NCI-H1417 treated with DMSO at 0.1 percent for 48 hours (cell line): ENCODE measurements at places on chromosomes 16 and 17.

DNA sequence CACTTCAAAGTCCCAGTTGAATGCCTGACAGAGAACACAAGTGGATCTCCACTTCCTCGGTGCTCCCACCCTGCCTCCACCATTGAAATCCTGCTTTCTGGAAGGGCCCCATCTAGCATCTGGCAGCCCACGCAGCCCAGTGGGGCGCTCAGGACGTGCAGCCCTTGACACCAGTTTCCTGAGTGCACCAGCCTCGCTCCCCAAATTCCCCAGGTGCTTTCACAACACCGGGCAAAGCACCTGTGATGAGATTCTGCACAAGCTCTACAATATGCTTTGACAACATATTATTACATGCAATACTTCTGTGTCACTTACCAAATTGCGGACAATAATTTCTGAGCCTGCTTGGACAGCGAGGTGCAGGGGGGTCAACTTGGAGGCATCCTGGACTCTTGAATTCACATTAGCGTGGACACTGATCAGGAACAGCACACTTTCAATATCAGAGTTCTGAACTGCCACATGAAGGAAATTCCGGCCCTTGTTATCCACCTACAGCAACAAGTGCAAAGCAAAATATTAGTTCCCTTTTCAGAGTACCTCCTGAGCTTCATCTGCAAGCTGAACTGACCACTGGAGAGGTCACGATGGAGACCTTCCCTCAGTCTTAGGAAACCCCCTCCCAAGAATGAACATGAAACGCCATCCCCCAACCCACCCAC is 33.9 kb downstream of the CYB5D2 start:
- no peak for DNase-seq

DNA sequence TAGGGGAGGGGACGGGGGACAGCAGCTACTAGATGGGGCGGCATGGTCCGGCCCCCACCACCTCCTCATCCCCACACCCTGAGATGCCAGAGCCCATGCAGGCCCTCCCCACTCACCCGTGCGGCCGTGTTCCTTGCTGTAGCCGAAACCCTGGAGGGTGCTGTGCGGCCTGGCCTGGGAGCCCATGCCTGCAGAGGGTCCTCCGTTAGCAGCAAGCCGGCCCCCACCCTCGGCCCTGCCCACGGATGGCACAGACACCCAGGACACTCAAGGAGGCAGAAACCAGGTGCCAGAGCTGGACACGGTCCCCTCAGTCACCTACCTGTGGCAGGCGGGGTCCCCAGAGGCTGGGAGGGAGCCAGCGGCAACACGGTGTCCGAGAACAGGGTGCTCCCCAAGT is 5.5 kb downstream of the TEPSIN start:
- no peak for DNase-seq

- DNase-seq, result no peak
These were observed 1.2 kb upstream of the METTL26 start for GRCh38 chr16:637081-638018.

DNA sequence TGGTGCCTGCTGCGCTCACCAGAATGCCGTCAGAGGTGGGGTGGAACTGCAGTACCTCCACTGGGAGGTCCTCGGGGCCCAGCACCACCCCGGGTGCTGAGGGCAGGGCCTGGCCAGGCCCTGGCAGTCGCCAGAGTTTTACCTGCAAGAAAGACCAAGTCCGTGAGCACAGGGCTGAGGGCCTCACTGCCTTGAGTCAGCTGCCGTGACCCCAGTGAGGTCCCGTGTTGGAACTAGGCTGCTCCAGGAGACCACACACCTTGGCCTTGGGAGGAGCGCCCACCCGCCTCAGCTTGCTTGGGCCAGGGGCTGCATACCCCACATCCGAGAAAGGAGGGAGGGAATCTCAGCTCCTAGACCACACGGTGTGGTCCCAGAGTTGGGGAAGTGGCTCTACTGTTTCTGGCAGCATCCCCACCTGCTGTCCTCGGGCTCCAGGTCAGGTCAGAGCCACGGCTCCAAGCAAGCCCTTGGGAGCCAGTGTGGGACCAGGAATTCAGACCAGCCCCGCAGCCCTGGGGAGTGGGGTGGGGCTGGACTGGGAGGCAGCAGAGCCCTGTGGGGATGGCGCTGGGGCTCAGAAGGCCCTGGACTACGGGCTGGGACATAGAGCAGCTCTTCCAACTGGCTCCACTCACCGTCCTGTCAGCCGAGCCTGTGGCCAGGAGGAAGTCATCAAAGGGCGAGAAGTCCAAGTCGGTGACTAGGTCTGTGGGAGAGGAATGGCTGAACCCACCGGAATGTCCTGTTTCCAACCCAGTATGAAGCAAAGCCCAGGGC is 8.7 kb downstream of the CORO7 start:
- no peak for DNase-seq

DNA sequence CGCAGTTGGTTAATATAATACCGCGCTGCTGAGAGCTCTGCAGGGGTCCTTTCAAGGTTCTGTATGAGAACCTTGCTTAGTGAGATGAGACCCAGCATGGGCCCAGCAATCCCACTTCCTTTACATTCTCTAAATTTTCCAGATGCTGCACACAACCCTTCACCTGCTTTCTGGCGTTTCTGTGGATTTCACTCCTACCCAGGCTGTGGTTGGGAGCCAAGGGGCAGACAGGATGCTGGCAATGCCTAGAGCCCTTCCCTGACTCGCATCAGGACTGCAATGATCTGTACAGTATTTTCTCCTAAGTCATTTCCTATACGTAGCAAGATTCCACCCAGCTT is 10.1 kb upstream of the PIPOX start:
- DNase-seq, result no peak

DNA sequence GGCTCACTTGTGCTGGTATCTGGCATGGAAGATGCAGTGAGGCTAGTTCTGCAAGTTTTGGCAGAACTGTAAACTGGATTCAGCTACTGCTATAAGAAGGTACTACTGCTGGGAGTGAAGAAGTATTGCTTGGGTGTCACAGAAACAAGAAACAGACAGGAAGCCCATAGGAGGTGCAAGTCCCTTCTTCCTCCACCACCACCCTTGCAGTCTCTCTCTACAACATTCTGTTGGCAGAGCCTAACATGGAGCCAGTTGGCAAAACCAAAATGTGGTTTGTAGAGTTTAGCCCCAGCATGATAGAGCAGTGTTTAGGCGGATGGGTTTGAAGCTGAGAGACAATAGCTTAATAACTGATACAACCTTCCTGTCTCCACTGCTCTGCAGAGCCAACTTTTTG is 72.6 kb downstream of the NLK start:
- no peak for DNase-seq

- DNase-seq, result no peak
These were observed 20.4 kb upstream of the WDR45B start for GRCh38 chr17:82668631-82669099.

GRCh38 chr17:43803758-43804157 is 23.5 kb downstream of the CFAP97D1 start:
- DNase-seq, result no peak

DNA sequence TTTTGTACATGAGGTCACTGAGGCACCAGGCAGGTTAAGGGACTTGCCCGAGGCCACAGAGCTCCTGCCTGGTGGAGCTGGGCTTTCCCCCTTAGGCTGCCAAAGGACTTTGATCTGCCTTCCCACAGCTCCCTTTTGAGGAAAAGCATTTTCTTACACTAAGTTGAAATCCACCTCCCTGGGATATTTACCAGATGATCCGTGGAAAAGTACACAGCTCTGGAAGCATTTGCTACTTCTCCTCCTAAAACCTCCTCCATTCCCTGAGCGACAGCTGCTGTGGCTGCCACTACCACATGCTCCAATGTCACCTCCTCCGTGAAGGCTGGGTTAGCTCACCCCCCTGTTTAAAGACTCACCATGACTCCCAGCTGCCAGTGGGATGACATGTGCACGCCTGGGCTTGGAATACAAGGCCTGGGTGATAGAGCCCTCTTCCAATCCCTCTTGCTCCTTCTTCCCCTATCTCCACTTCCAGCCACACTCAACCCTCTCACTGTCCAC is 1.2 kb upstream of the MPRIP start:
- DNase-seq, result no peak

GRCh38 chr16:86988920-86989696 is 328.1 kb downstream of the C16orf95 start:
- DNase-seq, result no peak

DNA sequence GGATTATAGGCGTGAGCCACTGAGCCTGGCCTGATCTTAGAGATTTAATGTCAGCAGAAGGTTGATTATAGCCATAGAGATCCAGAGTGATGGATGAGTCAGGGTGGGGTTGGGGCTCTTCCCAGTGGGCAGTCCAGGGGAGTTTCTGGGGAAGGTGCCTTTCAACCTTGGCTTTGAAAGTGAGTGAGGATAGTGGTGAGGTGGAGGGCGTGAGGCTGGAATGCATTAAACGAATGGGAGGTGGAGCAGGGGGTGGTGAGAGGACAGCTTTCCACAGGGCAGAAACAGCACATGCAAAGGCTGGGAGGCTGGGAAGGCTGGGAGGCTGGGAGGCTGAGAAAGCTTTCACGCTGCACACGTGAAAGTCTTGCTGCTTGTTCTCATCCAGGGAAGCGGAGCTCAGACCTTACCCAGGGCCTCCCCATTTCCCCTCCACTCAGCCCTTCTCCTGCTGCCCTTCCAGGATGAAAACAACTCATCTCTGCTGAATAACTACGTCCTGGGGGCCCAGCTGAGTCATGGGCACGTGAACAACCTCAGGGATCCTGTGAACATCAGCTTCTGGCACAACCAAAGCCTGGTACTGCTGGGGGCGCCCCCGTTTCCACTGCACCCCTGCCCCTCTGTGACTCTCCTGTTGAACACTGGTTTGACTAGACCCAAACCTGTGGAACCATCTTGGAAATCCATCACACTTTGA is 22.3 kb downstream of the ADGRG5 start:
- DNase-seq, result no peak

GRCh38 chr16:89764711-89765201 is 43.4 kb downstream of the ZNF276 start:
- DNase-seq, result no peak

GRCh38 chr16:84323606-84324005 is 28.9 kb downstream of the WFDC1 start:
- no peak for DNase-seq

DNA sequence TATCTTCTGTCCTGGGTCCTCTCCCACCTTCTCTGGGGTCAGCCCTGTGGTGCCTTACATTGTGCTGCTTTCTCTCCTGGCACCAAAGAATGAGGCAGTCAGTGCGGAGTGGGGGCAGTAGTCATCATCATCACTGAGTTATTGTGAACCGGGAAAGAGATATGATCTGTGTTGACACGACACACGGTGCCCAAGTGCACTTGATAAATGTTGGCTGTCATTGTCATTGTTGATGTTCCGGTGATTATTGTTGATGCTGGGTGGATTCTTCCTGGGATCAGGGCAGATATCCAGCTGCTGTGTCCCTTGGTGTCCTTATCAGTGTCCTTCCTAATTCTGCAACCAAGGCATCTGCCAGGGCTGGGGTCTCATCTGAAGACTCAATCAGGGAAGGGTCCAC is 121.7 kb downstream of the ABCC6 start:
- no peak for DNase-seq

GRCh38 chr16:4869147-4869805 is 22.0 kb downstream of the UBN1 start:
- DNase-seq, result no peak

DNA sequence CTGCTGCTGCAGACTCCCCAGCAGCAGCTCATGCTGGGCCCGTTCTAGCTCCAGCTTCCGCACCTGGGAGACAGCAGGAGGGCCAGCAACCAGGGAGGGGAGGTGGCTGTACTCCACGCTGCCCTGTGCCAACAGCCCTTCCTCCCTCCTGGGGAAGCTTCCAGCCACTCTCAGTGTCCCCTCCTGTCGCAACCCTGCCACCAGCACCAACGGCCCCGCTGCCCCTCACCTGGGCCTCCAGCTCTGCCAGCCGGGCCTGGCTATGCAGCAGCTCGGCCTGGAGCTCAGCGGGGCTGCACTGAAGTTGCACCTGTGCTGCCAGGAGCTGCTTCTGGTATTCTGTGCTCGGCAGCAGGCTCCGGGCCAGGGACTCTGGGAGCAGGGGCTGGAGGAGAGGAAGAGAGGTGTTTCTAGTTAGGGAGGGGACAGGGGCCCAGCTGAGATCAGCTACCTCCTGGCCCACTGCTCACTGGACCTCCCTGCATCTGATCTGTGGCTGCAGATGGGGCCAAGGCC is 15.4 kb upstream of the MRPL38 start:
- no peak for DNase-seq

DNA sequence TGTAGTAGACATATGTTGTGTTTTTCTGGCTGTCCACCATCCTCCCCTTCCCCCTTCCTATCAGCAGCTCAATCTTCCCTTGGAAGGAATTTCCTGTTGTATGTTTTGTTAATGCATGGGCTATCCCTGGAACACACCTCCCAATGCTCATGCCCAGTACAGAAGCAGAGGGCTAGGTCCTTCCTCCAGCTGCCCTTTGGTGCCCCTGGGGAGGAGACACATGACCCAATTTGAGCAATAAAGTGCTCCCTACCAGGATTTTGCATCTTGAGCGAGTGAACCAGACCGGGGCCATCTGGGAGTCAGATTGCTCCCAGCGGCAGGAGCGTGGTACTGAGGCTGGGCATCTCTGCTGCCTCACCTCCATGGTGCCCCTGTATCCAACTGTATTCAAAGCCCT is 141.5 kb upstream of the MED13 start:
- no peak for DNase-seq

DNA sequence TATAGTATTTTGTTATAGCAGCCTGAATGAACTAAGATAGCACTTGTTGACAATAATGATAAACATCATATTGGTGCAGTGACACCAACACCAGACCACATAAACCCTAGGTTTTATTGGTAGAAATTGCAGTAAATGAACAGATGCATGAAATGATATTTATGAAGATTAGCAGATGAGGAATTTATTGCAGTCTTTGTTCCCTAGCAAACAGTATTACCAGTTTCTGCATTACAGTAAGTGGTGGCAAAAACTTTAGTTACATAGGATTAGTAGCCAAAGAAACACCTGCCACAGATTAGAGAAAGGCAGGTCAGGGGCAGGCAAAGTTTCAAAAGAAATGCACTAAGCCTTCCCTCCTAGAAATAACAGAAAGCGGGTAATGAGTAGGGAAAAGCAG is 17.7 kb upstream of the TANC2 start:
- no peak for DNase-seq

DNA sequence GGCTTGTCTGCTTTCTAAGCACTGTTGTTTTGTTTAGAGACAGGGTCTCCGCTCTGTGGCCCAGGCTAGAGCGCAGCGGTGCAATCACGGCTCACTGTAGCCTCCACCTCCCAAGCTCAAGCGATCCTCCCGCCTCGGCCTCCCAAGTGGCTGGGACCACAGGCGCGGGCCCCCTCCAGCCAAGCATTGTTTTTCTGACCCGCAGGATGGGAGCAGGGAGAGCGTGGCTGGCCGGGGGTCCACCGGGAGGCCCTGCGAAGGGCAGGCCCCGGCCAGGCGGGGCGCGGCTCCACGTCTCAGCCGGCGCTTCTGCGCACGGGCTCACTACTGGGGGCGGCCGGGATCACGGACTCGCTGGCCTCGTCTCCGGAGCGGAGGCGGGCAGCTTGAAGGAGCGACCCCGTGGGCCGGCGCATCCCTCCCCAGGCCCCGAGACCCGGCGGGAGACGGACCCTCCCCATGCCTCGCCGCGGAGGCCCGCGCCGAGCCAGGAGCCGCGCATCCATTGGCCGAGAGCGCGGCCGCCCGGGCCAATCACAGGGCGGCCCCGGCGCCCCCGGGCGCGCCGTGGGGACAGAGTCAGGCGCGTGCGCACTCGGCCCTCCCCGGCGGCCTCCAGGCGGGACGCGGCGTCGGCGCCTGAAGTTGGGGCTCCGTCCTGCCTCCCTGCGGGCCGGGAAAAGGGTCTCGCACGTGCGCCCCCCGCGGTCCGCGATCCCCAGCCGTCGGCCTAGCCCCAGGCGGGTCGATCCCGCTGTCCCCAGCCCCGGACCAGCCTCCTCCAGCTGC is 24.9 kb downstream of the ACTG1 start:
- no peak for DNase-seq
